T-cell (primary cell): ENCODE measurements at places on chromosomes 1 and 21.

GRCh38 chr1:180428782-180429695 is 73.3 kb downstream of the ACBD6 start:
- no peak for DNase-seq

GRCh38 chr1:246951413-246951812 is 19.7 kb upstream of the AHCTF1 start:
- DNase-seq: no peak

DNA sequence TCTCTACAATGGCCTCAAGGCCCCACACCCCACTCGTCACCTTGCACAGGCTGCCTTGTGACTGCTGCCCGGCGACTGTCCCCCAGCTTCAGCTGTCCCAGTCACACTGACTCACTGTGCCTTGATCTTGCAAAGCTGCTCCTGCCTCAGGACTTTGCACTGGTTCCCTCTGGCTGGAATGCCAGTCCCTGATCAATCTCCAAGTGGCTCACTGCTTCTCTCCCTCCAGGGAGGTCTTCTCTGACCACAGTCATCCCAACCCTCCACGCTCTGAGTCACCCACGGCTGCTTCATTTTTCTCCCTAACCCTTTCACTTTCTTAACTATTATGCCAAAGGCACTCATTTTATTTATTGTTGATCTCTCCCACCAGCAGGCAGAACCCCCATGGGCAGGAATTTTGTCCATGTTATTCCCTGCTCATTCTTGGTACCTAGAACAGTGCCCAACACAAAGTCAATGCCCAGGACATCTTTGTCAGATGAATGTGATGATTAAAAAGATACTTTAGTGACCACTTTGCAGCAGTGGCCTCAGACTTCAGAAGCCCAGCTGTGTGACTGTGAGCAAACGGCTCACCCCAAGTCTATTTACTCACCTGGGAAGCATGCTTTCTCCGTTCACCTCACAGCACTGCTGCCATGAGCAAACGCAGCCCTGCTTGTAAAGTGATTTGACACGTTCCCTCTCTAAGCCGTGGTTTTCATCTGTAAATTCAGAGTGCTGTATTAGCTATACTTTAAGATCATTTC is 53.4 kb downstream of the ZBTB18 start:
- DNase-seq: no peak

DNA sequence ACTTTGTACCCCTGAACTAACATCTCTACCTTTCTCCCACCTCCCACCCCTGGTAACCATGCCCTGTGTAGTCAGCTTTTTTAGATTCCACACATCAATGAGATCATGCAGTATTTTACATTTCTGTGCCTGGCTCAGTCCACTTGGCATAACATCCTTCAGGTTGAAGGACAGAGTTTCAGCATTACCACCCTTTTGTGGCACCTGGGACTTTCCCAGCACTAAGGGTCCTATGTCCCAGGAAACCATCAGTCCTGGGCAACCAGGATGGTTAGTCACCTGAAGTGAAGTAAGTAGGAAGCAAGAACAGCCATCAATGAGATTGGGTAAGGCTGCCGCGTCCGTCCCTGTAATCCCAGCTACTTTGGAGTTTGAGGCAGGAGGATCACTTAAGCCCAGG is 370.6 kb downstream of the SIPA1L2 start:
- DNase-seq: no peak

DNA sequence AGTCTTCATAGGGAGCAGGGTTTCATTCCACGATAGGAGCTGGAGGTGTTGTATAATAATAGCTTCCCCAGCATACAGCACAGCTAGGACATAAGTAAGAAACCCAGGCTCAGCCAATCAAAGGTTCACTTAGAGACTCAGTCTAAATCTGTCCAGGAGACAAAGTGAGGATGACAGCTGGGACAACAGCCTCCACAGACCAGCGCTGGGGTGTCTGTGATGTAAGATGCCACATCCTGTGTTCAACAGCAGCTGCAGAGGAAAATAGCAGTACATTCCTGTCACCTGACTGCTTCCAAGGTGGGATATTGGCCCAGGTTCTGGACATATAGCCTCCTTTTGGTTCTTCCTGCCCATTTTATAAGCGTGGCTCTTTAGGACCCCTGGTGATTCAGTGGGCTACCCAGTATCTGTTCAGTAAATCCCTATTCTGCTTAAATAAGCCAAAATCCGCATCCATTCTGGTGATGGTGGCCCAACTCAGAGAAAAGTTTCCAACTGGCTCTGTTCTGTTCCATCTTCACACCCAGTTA is 176.8 kb upstream of the SYT6 start:
- DNase-seq: no peak

- DNase-seq: no peak
Measured at GRCh38 chr1:103087256-103087655, 21.1 kb downstream of the COL11A1 start.

- no peak for DNase-seq
Measured at GRCh38 chr1:182431278-182431677, 18.7 kb upstream of the RGSL1 start.

DNA sequence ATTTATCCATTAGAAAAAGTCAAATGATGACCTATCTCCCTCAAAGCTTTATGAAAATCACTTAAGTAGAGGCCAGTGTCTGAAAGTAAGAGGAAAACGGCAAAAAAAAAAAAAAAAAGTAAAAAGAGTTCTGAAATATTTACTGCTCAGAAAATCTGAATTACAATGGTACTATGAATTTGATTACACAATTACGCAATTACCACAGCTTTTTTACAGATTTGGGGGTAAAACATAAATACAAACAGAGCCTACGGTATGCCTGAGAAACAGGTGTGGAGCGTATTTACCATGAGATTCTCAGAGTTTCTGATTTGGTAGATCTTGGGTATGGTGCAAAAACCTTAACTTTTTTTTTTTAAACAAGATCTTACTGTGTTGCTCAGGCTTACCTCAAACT is 15.9 kb upstream of the FBXO28 start:
- no peak for DNase-seq

GRCh38 chr1:235074523-235075047 is 54.1 kb downstream of the TOMM20 start:
- DNase-seq: no peak

- no peak for DNase-seq
Measured at GRCh38 chr1:216221260-216221700, 202.0 kb downstream of the USH2A start.

- DNase-seq: no peak
Measured at GRCh38 chr1:150118716-150119115, 31.0 kb upstream of the PLEKHO1 start.

GRCh38 chr1:1959840-1960479 is 40.9 kb upstream of the TMEM52 start:
- DNase-seq: peak; percentile 45

- DNase-seq: no peak
Measured at GRCh38 chr1:232917053-232917452, 33.4 kb upstream of the NTPCR start.

GRCh38 chr21:29958551-29958950 is 18.8 kb upstream of the GRIK1 start:
- DNase-seq: no peak

- DNase-seq: no peak
Measured at GRCh38 chr21:42358261-42358660, 7.5 kb upstream of the TFF2 start.

- DNase-seq: no peak
Measured at GRCh38 chr1:43883321-43883720, 50.3 kb upstream of the ARTN start.

DNA sequence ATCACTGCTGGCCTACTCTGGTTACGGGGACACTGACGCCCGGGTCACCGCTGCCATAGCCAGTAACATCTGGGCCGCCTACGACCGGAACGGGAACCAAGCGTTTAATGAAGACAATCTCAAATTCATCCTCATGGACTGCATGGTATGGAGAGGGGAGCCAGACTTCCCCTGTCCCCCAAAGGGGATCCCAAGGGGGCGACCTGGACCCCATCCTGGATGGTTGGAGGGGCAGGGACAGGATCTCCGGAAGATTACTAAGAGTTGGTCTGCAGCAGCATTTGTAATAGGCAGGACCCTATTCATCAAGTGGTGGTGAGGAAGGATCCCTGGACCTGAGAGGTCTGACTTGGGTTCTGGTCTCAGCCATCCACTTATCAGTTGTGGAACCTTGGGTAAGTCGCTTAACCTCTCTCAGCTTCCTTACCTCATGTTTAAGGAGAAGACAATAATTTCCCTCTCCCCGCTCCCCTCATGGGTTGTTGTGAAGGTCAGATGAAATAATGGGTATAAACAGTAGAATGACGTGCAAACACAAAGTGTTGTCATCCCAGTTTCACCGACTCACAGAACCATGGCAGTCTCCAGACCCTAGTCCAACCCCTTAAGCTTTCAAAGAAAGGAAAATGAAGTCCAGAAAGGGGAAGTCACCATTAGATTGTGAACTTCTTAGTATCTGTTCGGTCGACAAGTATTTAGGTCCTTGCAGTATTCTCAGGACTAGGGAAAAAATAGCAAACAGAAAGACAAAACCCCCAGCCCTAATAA is 883 bp downstream of the LAMTOR2 start:
- no peak for DNase-seq

- no peak for DNase-seq
Measured at GRCh38 chr1:204730826-204731459, 45.4 kb upstream of the LRRN2 start.

DNA sequence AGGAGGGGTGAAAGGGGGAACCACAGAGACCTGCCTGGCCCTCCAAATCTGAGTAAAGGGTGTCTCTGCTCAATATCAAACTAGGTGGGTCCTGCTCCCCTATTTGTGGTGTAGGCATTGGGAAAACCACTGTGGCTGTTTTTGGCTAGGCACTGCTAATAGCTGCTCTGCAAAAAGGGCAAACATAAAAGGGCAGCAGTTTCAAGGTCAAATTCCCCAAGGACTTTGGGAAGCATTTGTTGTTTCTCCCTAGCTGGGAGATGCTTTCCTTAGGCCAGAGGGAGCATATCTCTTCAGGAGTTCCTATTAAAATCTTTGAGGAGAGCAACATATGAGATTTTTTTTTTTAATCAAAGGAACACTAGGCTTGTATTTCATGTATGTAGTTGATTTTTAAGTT is 2.4 kb downstream of the C1orf162 start:
- no peak for DNase-seq
